Non-pigmented ciliary epithelial cell (primary cell): ENCODE measurements at places on chromosomes 2 and 18.

DNA sequence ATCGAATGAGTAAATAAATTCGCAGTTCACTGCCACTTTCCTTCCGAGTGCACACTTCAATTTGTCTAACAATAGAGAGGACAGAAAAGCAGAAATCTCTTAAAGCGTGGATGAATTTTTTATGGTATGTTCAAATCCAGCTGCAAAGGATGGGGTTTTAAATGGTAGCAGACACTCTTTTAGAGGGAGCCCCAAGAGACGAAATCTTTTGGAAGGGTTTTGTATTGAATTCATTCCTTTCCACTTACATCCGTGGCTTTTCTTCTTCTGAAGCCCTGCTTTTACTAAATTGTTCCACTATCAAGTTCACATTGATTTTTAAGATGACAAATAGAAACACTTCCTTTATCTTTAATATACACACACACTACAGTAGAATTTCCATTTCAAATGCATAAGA, 680.7 kb downstream of the NR4A2 start:
- DNase-seq = no peak

DNA sequence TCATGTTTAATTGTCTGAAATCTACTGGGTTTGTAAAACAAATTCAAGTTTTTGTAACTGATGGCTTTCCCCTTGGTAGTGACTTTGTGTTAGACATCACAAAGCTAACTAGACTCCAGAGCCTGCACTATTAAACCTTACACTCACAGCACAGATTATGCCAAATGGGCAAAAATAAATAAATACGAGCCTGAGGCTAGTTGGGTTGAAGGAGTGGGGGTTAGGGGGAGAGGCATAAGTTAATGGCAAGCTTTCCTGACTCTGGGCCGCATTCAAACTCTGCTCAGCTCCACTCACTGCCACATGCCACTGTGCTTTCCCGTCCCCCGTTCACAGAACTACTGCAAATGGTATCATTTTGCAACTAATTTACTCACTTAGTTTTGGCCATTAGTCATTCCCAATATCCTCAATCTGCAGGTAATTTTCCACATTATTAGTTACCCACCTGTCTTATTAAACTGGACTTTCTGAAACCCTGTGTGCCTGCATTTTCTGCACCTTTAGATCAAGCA, 1079.9 kb upstream of the PIK3C3 start:
- no peak for DNase-seq

- no peak for DNase-seq
Observed at GRCh38 chr18:35268821-35269220, 21.2 kb downstream of the ZSCAN30 start.

GRCh38 chr2:179447839-179448447, 183.3 kb upstream of the SESTD1 start:
- no peak for DNase-seq

- no peak for DNase-seq
Observed at GRCh38 chr2:186220409-186220808, 265.7 kb upstream of the ZC3H15 start.

- no peak for DNase-seq
Observed at GRCh38 chr2:50284188-50284587, 747.7 kb downstream of the NRXN1 start.
